Cardiac septum (tissue), 1 donor: ENCODE measurements at places on chromosomes 5 and 9. TPM values are rescaled to one million over a fixed set of nuclear protein-coding genes. Genes with fewer than 3 reads are reported as not detected.

The ADAMTS12 gene
- total RNA-seq, result 2.8 TPM

DNA sequence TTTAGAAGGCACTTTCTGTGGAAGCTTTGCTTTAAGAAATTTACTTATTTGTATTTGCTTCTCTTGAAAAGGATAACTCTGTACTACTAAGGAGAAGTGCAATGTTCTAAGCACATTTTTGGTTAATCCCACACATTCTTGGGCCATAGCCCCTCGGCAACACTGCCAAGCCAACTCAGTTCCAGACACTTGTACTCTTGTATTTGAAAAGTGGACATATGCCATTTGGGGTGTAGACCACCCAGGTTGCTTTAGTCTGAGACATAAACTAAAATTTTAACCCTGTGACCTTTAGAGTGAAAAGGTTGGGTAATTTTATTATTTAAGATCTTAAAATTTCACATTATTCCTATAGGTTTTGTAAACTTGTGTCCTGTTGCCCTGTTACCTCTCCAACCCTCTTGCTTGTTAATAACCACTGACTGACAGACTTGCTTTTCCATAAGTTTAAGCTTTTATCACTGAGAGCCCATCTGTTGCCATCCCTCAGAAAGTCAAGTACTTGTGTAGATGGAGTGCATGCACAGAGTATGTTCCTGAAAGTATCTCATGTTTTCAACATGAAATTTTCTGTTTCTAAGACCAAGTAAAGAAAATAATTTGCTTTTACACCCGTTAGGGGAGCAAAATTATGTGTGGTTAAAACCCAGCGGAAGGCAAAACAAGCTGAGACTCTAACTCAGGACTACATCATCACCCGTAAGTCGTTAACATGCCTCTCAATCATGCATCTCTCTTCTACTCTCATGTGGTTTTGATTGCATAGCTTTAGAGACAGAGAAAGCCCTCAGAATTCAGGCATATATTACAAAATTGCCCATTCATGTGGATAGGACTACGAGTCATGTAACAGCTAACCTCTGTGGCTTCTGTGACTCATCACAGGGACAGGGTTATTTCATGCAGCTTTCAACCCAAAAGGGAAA lies 117.3 kb downstream of the GDNF start:
- DNase-seq, result no peak

- no peak for DNase-seq
These were observed 23.2 kb downstream of the SLC27A6 start for GRCh38 chr5:128988476-128988875.

- no peak for DNase-seq
These were observed 122.4 kb upstream of the NMUR2 start for GRCh38 chr5:152527358-152528052.

GRCh38 chr5:55225346-55225745 lies 1.8 kb downstream of the MCIDAS start:
- DNase-seq, result no peak

- DNase-seq, result no peak
These were observed 107.4 kb downstream of the LMNB1 start for GRCh38 chr5:126884269-126884819.

The CCL19 gene
- 0.62 TPM for total RNA-seq

GRCh38 chr5:116521173-116521872 lies 53.3 kb downstream of the SEMA6A start:
- DNase-seq, result peak; percentile 76

The GNA14 gene
- 2.7 TPM for total RNA-seq

DNA sequence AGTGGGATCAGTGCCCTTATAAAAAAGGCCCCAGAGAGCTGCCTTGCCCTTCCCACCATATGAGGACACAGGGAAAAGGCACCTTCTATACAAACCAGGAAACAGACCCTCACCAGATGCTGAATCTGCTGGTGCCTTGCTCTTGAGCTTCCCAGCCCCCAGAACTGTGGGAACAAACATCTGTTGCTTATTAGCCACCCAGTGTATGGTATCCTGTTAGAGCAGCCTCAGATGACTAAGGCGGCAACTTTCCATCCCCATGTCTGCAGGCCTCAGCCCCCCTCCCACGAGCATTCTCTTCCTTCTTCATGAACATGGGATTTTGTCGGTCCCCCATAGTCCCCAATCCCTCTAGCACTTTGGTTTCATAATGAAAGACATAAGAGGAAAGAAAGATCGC lies 202.5 kb upstream of the GAS1 start:
- no peak for DNase-seq

DNA sequence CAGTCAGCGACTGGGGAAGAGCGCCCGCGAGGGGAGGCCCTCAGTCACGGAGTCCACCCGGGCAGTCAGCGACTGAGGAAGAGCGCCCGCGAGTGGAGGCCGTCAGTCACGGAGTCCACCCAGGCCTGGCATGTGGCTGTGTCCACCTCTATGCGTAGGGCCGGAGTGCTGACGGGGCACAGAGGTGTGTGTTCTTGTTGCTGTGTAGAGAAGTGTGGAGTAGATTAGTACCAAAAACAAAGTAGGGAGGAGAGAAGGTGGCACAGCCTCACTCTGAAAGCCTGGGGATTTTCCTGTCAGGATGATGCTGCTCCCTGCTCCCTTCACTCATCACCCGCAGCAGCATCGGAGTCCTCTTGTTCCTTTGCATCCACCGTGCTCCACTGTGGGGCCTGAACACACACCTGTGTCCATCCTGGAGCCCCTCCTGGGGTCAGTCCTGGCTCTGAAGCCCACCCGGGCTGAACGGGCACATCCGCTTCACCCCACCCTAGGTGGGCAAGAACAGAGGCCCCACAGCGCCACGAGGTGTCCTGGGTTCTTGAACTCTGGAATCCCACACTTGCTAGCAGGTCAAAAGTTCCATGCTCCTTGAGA lies 37.9 kb downstream of the AHRR start:
- DNase-seq, result no peak

GRCh38 chr5:110900829-110901228 lies 162.0 kb downstream of the SLC25A46 start:
- DNase-seq, result no peak

GRCh38 chr5:153212471-153212870 lies 278.0 kb upstream of the GRIA1 start:
- no peak for DNase-seq

GRCh38 chr5:157290981-157291711 lies 25.2 kb downstream of the CYFIP2 start:
- no peak for DNase-seq

The SEMA6A gene
- total RNA-seq, result 4.5 TPM

- DNase-seq, result no peak
These were observed 106.1 kb upstream of the FER start for GRCh38 chr5:108641596-108641995.

GRCh38 chr9:81031422-81032029 lies 657.8 kb downstream of the TLE1 start:
- DNase-seq, result no peak

DNA sequence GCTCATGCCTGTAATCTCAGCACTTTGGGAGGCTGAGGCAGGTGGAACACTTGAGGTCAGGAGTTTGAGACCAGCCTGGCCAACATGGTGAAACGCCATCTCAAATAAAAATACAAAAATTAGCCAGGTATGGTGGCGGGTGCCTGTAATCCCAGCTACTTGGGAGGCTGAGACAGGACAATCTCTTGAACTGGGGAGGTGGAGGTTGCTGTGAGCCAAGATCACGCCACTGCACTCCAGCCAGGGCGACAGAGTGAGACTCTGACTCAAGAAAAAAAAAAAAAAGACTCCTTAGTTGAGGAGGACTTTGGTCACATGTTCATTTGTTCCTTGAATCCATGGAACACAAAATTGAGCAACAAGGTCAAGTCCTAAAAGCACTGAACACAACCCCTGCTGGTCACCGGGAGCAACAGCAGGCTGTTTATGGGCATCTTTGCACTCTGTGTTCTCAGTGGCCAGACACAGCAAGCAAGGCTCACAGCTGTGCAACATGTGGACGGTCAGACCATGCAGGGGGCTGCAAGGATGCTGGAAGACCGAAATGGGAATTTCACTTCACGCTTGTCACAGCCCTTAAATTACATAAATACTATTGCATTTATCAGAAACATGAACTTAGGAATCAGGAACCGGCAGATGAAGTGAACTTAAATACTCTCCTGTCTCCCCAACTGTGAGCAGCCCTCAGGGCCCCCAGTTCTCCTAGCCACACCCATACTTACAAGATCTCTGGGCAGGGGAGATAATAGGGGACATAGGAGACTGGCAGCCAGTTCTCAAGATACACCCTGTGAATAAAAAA lies 2.8 kb downstream of the GBGT1 start:
- no peak for DNase-seq

DNA sequence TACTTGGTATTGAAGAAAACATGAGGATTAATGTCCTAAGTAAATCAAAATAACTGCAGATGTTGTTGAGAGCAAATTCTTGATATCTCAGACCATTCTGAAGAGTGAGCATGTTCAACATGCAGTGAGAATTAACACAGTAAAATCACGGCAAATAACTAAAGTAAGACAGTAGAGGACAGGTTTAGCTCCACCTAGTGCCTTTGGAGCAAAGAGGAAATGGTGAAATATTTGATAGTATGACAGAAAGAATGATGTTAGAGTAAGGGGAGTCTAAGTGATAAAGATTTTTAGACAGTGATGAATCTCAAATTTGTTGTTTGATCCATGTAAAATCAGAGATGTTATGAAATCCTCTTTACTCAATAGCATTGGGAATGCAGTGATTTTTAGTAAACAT lies 424.2 kb downstream of the TMEM161B start:
- no peak for DNase-seq
